ENCODE measurements at places on chromosomes 5 and 9.

DNA sequence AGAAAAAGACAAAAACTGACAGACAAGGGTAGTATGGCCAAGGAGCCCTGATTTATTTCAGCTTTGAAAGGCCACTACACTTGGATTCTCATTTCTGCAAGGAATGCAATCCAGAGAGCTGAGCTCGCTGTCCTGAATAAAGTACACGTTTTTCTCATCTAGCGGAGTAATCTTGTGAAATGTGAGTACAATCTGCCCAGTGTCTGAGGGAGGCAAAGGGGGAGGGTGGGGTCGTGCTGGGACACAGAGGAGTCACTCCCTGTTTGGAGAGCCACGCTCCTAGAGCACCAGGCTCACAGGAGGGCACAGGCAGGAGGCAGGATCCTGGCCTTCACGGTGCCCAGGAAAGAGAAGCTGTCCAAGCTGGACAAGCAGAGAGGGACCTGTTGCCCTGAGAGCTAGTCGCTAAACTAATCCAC is 51.0 kb upstream of the IFNK start:
- DNase-seq = no peak

DNA sequence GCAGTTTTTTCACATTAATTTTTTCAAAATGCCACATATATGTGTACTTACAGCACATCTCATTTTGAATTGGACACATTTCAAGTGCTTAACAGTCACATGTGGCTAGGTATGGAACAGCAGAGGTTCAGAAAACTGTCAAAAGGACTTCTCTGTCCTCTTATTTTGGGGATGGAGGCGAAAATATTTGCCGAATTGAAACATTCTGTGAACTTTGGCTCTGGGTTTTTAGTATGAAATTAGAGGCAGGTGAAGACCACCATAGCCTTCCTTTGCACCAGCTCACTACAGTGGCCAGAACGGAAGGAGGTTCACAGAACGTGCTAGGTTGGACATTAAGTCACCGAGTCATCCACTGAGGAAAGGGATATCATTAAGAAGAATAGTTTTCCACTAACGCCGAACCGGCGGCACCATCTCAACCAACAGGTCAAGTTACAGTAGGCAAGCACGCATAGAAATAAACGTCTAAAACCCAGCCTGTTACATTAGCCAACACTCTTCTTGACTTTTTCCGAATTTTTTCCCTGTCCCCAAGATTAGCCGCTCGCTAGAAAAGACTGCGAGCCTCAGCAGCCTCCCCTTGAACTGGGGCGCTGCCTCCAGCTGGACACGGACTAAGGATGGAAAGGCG is 1.8 kb upstream of the TLE4 start:
- DNase-seq = no peak

- no peak for DNase-seq
These were observed 70.9 kb upstream of the KLF9 start for GRCh38 chr9:70485273-70485858.

- no peak for DNase-seq
These were observed 12.7 kb downstream of the C9orf153 start for GRCh38 chr9:86246752-86247161.

- DNase-seq = no peak
These were observed 106.5 kb upstream of the HAPLN1 start for GRCh38 chr5:83827111-83827557.

DNA sequence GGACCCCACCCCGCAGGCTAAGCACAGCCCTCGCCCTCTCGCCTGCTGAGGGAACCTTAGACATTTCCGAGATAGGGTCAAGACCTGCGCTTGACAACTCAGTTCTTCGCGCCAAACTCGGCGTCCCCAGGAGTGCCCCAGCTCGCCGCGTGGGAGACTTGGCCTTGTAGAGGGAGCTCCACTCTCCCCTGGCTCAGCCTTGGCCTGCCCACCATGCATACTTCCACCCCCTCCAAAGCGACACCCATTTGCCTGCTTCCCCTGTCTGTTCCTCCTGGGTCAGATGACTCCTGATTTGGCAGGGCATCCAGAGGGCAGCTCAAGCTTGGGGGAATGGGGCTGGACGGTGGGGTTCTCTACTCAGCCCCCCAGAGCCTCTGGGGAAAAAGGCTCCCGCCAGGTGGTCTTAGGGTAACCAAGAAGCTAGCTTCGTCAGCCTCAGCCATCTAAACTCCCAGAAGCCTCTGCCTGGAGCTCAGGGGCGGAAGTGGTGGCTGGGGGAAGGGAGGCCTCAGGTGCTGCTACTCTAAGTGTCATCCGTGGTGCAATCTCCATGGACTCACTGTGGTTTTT is 560 bp downstream of the DOCK2 start:
- DNase-seq = no peak

DNA sequence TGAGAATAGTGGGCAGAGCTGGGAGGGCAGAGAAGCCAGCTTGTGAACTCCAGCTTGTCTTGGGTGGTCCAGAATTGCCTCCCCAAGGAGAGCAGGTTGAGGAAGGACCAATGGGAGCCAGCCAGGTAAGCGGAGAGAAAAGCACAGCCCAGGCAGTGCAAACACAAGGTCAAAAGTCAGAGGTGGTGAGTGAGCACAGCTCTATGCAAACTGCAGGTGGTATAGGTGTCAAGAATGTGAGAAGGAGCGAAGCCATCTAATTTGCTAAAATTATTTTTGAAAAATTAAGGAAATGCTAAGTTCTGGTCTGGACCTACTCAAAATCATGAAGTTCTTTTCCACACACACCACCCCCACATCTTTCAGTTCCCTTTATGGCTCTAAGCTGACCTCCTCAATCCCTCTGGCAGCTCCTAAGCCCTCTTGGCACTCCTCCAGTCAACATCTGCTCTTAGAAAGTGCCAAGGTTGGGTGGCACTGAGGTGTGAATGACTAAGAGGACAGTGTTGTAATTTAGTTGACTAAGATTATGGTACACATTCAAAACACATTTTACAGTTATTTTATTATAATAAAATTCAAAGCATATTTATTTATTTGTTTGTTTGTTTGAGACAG is 6.6 kb upstream of the OTULINL start:
- no peak for DNase-seq

GRCh38 chr5:2006193-2006970 is 123.7 kb upstream of the IRX4 start:
- no peak for DNase-seq

DNA sequence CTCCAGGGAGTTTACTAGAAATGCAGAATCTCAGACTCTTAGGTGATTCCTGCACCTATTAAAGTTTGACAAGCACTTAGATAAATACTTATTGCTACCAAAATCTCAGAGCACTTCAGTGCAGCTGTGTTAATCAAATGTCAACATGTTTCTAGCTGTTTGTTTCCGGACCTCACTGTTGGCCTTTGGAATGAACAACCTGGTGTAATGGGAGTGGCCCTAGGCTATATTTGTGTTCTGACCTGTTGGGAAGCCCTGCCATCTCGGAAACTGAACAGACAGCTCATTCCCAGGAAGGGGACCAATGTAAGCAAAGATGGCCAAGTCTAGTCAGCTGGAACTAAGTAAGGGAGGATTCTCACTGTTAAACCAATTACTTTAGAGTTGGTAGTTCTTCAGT is 145.0 kb upstream of the SLC28A3 start:
- DNase-seq = no peak

GRCh38 chr5:120446901-120447300 is 17.2 kb upstream of the PRR16 start:
- no peak for DNase-seq

GRCh38 chr5:176822041-176822792 is 11.9 kb downstream of the UNC5A start:
- DNase-seq = no peak

GRCh38 chr9:114303571-114303970 is 19.3 kb upstream of the ORM1 start:
- no peak for DNase-seq

DNA sequence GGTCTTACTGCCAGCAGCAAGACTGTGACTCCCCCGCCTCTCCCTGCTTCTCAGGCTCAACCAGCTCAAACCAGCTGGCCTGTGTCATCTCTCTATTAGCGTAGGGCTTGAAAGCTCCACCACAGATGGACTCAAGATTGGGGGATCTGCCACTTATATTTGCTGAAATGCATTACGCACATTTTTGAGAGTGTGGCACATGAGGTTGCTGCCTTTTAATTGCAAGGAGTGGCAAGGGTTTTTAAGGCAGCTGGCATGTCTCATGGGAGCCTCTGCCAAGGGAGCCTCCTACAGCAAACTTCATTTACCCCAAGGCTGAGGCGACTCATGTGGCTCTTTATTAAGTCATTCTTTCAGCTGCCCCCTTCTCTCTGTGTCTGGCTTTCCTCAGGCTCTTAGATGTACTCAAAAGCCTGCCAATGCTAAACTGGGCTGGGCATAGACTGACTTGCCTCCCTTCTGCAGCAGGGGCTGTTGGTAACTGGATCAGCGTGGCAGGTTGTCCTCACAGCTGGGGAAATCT is 219.3 kb downstream of the SMARCA2 start:
- DNase-seq = no peak

- DNase-seq = no peak
These were observed 102.2 kb downstream of the MAP1B start for GRCh38 chr5:72209147-72210115.

DNA sequence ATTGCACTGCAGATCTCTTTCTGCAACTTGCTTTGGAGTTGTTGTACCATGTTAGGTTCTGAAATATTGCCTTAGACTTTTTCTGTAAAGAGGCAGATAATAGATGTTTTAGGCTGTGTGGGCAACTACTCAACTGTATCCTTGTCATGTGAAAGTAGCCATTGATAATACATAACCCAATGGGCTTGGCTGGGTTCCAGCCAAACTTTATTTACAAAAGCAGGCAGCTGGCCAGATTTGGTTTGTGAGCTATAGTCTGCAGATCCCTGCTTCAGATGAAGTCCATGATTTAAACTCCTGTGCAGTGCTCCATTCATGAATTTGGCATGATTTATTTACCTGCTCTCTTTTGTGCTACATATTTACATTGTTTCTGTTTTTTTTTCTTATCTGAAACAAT is 300.4 kb downstream of the IRX2 start:
- no peak for DNase-seq

DNA sequence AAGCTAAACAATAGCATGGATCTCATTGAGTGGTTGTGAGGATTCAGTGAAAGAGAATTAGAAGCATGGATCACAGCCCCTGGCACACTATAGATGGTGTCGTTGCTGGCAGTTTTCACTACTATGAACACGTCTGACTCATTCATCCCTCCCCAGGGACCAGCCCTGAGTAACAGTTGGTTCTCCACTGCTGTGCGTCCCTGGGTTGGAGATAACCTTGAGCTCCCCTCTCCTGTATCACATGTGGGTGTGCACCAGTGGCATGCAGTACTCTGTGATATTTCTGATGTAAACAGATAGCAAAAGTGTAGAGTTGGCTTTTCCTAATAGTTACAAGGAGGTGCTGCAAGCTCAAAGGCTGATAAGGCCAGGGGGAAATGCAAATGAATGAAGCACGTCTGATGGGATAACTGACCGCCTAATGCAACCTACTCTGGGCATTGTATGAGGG is 8.8 kb upstream of the LCP2 start:
- no peak for DNase-seq

GRCh38 chr9:88974641-88975040 is 16.6 kb upstream of the S1PR3 start:
- DNase-seq = no peak

- no peak for DNase-seq
These were observed 6.8 kb downstream of the RALGDS start for GRCh38 chr9:133113949-133114885.

DNA sequence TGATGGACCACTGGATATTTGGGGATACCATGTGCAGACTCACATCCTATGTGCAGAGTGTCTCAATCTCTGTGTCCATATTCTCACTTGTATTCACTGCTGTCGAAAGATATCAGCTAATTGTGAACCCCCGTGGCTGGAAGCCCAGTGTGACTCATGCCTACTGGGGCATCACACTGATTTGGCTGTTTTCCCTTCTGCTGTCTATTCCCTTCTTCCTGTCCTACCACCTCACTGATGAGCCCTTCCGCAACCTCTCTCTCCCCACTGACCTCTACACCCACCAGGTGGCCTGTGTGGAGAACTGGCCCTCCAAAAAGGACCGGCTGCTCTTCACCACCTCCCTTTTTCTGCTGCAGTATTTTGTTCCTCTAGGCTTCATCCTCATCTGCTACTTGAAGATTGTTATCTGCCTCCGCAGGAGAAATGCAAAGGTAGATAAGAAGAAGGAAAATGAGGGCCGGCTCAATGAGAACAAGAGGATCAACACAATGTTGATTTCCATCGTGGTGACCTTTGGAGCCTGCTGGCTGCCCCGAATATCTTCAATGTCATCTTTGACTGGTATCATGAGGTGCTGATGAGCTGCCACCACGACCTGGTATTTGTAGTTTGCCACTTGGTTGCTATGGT is 54.5 kb upstream of the HNRNPA0 start:
- no peak for DNase-seq

DNA sequence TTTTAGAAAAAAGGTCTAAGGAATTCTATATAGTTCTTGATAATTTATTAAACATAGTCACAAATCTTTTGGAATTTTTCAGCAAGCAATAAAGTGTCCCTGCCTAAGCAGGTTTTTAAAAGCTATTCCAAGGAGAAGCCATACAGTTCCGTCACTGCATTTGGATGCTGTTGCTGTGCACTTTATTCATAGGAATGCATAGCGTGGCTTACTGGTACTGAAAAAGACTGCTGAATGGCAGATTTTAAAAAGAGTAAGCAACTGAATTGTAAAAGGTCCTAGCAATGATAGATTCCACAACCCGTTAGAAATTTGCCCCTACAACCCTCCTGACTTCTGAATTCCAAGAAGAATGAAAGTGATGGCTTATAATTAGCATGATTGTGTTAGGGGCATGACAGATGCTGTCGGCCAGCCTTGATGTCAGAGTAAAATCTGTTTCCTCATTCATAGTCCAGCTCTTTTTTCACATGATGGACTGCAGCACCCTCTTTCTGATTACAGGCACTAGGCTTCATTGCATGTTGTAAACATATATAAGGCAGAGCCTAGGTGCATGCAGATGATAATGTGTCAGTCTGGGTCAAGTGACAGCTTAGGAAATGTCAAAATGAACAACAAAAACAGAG is 227.0 kb downstream of the PDE4D start:
- no peak for DNase-seq

GRCh38 chr9:137552022-137552768 is 516 bp downstream of the MRPL41 start:
- no peak for DNase-seq
